ENCODE measurements at places on chromosomes 3 and 15.

DNA sequence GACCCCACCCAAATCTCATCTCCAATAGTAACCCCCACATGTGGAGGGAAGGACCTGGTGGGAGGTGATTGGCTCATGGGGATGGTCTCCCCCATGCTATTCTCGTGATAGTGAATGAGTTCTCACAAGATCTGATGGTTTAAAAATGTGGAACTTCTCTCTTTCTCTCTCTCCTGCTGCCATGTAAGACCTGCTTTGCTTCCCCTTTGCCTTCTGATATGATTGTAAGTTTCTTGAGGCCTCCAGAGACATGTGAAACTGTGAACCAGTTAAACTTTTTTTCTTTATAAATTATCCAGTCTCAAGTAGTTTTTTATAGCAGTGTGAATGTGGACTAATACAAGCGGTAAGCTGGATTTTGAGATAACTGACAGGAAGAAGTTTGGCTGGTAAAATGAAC is 60.3 kb upstream of the MBNL1 start:
- no peak for DNase-seq

GRCh38 chr3:124788254-124788745 is 58.0 kb downstream of the UMPS start:
- no peak for DNase-seq

DNA sequence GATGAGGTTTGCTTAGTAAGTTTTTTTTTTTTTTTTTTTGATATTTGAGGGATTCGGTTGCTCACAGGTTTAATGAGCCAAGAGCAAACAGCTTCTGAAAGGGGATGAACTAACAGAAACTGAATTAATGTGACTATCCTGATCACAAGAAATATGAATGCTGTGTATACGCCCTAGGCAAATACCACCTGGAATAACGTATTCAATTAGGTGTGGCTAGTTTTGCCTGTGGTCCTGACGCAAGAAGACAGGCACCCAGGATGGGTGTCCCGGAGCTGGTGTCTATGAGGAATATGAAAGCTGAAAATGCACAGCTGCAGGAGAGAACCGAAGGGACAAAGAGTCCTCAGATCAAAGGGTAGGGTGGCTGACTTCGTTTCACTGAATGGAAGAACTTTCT is 14.6 kb downstream of the LSG1 start:
- no peak for DNase-seq

- DNase-seq, result no peak
These were observed 28.6 kb upstream of the PLXNA1 start for GRCh38 chr3:126954141-126954842.

DNA sequence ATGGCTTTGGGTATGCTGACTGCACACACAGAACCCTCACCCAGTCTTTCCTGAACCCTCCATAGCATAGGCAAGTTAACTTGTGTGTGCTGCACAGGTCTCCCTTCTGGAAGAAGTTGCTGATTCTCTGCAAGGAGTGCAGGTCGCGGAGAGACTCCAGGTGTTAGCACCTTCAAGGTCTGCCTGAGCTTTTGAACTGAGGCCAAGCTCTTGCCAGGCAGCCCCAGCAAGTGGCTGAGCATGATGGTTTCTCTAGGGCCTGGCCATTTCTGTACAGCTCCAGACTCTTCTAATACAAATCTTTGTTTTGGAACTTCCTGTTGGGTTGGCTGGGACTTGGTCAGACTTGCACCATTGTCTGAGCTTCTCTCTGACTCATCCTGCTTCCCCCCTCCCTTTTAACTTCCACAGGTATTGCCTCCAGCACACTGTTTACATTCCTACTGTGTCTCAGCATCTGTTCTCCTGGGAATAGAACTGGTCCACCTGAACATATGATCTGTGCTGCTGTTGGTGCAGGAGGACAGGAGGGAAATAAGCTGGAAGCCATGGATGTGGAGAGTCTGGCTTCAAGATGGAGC is 53.3 kb downstream of the KY start:
- DNase-seq, result no peak

- DNase-seq, result peak; percentile 96
These were observed at the start of gene KCTD6 for GRCh38 chr3:58491506-58492402. Gene KCTD6, plus strand, starts transcription at chr3:58492096. Its CDS starts 6,660 bp downstream, at chr3:58498756.

DNA sequence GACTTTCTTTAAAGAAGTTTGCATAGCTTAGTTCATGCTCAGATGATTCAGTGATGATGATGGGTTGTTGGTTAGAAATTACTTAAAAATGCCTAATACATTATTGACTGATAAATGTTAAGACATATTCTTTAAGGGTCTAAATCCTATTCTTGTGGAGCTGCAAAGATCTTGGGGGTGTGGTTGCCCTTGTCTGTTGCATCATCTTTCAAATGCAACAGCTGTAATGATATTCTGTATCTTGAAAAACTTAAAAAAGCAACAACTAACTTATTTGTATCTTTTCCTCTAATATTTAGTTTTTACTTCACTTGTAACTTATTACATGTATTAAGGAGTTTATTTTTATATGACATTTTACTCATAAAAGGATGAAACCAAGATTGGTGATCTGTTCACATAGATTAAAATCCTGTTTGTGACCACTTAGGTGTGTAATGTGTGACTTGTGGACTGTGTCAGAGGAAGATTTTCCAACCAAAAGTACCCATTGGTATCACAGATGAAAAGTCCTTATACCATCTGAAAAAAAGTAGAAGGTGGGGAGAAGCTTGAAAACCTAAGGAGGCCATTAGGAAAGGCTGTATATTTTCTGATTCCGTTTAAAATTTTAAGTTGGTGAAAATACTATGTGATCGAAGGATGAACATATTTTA is 142.8 kb downstream of the IGF1R start:
- no peak for DNase-seq

GRCh38 chr3:175940881-175941280 is 1081.7 kb downstream of the NAALADL2 start:
- no peak for DNase-seq

GRCh38 chr3:87634426-87634825 is 358.0 kb upstream of the POU1F1 start:
- no peak for DNase-seq

DNA sequence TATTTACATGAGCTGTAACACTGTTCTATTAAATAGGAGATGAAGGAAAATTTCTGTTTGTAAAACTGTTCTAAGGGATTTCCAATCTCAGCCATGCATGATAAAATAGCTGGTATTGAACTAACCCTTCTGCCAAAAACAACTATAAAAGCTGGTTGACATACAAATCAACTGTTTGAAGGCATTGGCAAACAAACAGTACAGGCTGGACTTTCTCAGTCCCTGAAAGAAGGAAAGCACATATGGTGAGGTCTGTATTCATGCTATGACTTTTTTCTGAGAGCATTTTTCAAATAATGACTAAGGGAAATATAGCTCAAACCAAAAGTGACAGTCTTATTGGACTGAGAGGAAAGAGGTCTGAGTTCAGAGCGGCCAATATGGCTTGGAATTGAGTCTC is 117.0 kb upstream of the CCDC54 start:
- DNase-seq, result no peak

DNA sequence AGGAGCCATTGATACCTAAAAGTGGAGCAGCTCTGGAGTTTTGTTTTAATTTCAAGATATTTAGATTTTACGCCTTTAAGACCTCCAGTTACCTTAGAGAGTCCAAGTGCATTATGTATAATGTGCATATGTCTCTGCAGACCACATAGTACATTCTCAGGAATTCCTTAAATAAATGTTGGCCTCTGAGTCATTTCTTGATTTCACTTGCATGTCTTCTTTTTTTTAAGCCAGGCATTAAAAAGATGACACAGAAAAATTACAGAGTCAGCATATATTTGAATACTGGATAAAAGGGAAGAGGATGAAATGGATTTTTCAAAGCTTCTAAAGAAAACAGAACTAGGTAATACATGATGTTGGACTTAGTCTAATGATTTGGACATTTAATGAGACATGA is 125.2 kb downstream of the TMCO5A start:
- DNase-seq, result no peak

DNA sequence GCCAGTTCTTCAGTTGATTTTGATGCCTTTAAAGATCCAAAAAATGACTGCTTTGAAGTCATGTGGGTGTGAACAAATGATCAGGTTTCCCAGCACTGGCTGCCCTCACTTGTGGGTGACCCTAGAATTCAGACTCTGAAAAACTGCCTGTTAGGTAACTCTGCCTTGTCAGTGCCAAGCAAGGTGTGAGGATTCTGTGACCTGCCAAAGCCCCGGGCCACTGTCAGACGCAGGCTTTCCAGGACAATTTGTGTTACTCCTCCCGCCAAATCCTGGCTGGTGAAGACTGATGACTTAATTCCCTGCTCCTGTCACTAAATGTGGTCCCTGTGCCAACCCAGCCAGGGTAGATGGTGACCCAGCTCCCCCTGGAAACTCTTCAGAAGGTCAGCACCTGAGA is 99.2 kb upstream of the PSMD6 start:
- DNase-seq, result peak; percentile 52

- DNase-seq, result no peak
These were observed 903 bp upstream of the ZSCAN2 start for GRCh38 chr15:84599906-84600305.

GRCh38 chr3:194196876-194197275 is 60.9 kb downstream of the HES1 start:
- DNase-seq, result no peak

GRCh38 chr3:13712682-13713180 is 163.8 kb downstream of the FBLN2 start:
- DNase-seq, result no peak
